A549 (cell line): ENCODE measurements at places on chromosomes 5 and 9.
A peak's percentile ranks its signal among the peaks of the same experiment; 100 is the strongest.

DNA sequence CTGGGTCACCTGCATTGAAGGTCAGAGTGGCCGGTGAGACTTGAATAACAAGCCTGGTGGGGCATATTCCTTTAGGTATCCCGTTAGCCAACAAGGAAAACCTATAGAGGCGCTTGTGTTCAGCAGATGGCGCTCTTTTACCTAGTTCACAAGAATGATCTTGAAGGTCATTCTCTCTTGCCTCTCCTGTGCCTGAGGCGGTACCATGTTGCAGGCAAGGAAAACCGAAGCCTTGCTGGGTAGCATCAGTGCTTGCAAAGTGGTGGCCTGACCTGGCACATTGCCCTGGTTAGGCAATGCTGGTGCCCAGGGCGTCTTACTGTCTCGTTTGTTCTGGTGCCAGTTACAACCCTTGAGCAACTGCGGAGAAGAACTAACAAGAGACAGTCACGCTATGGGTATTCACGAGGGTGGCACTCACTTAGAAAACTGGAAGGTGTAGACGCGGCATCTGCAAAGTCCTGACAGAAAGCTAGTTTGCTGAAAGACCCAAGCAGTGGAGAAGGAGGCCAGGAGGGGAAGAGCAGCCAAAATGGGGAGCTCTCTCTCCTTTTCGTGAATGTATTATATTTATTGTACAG, 56.7 kb downstream of the AOPEP start:
- DNase-seq: peak; percentile 80

DNA sequence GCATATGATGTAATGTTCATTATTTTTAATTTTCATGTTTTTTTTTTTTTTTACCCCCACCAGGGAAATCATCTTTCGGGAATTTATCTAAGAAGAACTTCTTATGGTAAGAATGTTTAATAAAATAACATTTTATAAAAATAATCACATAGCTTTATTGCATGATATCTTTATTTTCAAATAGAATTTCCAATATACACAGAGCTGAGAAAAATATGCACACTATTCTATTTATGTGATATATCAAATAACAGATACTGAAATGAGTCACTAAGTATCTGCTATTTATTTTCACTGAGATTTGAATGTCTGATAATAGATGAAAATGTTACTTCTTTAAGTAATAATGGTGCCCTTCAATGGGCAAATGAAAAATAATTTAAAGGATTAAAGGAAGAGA, 1217.3 kb downstream of the MAT2B start:
- no peak for DNase-seq

DNA sequence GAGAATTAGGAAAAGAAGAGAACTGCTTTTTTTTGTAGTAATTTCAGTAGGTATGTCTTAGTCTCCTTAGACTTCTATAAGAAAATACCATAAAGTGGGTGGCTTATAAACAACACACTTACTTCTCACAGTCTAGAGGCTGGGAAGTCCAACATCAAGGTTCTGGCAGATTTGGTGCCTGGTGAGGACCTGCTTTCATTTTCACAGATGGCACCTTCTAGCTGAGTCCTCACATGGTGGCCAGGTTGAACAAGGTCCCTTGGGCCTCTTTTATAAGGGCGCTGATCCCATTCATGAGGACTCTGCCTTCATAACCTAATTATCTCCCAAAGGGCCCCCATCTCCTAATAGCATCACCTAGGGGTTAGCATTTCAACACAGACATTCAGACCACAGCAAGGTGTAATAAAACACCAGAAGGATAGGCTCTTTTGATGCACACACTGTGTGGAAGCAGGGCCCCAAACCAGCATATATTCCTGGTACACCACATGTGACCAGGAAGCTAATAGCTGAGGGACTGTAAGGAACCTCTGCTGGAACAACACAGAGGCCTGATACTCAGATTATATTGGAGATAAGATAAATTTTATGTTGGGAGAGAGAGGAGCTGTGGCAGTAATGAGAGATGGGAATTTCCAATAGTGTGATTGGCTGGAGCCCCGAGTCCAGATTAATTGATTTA, 384.9 kb downstream of the RAB3C start:
- no peak for DNase-seq

- DNase-seq: no peak
Observed at GRCh38 chr5:178740921-178741320, 10.5 kb upstream of the ZNF354A start.

GRCh38 chr9:126380447-126380846, 53.8 kb downstream of the MVB12B start:
- no peak for DNase-seq

DNA sequence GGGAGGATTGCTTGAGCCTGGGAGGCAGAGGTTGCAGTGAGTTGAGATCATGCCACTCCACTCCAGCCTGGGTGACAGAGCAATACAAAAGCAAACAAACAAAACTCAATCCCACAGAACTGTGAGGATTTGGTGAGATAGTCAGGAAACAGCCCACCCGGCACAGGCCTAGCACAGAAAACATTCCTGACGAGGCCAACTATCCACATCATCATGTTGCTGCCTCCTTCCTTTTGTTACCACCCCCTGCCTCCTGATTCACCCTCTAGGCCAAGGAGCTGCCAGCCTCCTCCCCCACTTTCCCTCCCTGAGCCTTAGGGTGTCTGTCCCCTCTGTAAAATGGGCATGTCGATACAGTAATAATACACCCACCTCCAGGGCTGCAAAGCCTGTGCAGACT, 39.0 kb downstream of the STK10 start:
- DNase-seq: no peak
